ENCODE measurements at places on chromosomes 3 and 15.

DNA sequence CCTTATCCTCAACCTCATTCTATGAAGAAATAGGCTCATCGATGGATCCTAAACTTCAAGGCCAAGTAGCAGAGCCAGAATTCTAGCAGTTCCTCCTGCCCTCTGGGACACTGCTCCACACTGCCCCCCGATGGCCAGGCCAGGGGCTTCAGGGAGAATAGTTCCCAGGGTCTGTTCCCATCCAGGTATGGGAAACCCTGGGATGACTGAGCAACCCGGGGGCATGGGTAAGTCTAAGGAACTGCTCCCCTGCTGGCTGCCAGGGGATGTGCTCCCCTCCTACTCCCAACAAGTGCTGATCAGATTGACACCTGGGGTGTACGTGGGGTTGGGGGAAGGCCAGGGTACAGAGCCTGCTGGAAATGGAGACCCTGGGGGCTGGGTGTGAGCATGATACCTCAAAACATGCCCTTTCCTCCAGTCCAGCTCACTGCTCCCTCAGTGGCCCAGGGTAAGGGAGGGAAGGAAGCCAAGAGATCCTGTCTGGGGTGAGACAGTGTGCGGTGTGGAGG is 7.6 kb downstream of the ULK3 start:
- peak; percentile 13 for DNase-seq

DNA sequence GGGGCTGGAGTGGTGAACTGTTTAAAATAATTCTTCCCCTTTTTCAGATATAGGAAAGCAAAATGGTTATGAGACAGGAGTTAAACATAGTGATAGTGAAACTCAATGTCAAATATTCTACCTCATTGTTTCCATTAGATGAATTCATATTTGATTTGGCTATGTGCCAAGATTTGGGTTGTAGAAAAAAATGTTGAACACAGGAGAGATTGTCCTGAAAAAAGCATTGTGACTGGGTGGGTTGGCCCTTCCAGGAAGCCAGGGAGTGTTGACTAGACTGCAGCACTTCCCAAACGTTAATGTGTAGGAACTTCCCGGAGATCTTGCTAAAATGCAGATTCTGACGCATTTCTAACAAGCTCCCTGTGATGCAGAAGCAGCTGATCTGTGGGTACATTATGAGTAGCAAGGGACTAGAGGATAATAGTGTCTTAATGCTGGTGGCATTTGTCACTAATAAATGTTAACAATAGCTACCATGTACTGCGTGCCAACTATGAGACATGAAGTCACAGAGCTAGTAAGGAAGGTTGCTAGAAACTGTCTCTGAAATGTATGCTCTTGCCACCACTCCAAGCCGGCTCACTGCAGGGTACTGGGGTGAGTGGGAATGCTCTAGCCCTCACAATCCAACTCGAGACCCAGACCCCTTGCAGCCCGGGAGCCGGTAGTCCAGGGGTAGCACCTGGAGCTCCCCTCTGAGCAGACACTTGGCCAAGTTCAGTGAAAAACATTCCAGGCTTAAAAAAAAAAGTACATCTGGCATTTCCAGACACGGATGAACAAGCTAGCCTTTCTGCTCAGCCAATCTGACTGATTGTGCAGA is 120.6 kb downstream of the CD47 start:
- DNase-seq, result no peak

GRCh38 chr15:52113235-52113634 is 660 bp upstream of the BCL2L10 start:
- DNase-seq, result no peak

DNA sequence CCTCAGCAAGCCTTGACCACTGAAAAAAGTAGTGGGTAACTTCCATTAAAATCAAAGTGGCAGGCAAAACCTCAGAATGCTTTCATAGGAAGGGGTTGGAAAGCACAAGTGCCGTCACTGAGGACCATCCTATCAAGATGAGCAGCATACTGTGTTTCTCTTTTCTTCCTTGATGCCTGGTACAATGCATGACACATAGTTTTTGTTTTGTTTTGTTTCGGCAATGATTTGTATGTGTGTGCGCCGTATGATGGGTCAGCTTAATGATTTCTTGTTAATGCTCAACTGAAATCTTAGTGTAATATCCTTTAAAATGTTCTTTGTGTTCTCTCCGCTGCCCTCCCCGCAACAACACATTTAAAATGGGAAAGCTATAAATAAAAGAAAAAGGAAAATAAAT is 476.4 kb upstream of the KCNMB2 start:
- DNase-seq, result no peak

- DNase-seq, result peak; percentile 57
Measured at GRCh38 chr15:62059816-62060112, 483 bp downstream of the VPS13C start.

DNA sequence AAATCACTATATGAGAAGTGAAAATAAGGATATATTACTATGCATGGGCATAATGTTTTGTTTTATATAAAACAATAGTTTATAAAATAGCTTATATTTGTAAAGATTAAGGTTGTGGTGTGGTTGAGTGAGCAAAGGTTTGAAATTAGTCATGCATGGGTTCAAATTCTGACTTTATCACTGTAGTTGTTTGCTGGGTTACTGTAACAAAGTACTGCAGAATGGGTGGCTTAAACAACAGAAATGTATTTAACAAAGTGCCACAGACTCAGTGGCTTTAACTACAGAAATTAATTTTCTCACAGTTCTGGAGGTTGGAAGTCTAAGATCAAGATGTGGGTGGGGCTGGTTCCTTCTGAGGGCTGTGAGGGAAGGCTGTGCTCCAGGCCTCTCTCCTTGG is 184.8 kb upstream of the THRB start:
- no peak for DNase-seq

Measured in stimulated activated CD4-positive, alpha-beta T cell treated with anti-CD3 and anti-CD28 coated beads, Interleukin-4, amount 100 ng/mL, for 4 hours (primary cell).